ENCODE measurements at places on chromosomes 2 and 18.

- no peak for DNase-seq
Observed at GRCh38 chr2:203914546-203915182, 21.9 kb upstream of the ICOS start.

DNA sequence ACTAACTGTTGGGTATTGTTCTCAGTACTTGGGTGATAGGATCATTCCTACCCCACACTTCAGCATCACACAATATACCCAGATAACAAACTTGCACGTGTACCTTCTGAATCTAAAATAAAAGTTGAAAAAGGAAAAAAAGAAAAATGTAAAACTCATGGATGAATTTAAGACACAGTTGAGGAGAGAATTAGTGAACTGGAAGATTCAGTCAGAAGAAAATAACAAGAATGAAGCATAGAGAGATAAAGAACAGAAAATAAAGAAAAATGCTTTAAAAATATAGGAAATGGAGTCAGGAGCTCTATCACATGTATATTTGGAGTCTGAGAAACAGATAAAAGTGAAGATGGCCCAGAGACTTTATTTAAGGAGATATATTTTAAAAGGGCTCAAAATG, 90.4 kb upstream of the SALL3 start:
- no peak for DNase-seq

DNA sequence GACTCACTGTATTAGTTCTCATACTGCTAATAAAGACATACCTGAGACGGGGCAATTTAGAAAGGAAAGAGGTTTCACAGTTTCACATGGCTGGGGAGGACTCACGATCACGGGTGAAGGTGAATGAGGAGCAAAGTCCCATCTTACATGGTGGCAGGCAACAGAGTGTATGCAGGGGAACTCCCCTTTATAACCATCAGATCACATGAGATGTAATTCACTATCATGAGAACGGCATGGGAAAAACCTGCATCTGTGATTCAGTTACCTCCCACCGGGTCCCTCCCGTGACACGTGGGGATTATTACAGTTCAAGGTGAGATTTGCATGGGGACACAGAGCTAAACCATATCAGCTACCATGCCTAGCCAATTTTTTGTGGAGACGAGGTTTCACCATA, 168.2 kb downstream of the NEDD4L start:
- DNase-seq: no peak

DNA sequence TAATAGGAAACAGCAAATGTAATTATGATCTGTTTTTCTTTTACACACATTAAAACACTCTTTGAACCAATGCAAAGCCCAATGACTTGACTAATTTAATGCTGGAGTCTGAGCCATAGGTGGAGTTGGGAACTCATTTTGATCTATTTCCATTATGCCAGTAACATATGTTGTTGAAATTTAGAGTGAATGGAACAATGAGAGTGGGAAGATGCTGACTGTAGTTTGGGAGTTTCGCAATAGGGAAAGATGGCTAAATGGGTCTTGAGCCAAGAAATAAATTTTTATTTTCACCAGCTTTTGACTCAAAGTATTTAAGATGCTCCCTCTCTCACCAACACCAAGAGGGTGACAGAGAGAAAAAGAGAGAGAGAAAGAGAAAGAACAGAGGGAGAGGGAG, 246.7 kb downstream of the DLGAP1 start:
- DNase-seq: no peak

GRCh38 chr2:136235546-136235945, 117.6 kb upstream of the CXCR4 start:
- no peak for DNase-seq

DNA sequence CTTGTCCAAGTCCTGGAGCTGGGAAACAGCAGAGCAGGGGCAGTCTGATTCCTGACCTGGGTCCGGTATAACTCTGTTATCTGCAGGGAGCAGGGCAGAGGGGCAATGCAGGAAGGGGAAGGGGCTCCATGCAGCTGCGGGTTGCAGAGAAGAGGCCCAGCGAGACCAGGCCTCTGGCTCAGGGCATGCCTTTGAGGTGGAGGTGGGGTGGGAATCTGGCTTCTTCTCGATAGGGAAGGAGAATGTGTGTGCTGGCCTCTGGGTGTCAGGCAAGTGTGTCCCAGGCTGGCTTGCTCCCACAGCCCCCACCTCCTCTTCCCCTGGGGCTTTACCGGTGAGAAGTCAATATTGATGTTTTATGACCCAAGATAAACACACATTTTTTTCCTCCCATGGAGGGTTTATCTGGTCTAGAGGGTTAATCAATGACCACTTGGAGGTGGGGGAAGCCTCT, 187.1 kb upstream of the HAAO start:
- DNase-seq: no peak

DNA sequence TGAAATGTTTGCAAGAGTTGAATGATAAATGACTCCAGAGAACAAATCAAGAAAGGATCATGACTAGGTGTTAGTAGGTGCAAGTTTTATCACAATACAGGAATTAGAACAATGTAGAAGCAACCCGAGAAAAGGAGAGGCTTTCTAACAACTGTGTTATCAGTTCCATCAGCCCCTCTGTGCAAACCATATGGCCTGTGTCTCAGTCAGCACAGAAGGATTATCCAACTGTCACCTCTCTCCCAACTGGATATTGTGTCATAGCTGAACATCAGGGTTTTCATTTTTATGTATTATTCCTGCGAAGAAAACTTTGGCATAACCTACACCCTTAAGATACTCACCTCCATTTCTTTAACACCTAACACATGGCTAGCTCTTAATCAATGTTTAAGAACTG, 321.6 kb upstream of the RND3 start:
- no peak for DNase-seq

DNA sequence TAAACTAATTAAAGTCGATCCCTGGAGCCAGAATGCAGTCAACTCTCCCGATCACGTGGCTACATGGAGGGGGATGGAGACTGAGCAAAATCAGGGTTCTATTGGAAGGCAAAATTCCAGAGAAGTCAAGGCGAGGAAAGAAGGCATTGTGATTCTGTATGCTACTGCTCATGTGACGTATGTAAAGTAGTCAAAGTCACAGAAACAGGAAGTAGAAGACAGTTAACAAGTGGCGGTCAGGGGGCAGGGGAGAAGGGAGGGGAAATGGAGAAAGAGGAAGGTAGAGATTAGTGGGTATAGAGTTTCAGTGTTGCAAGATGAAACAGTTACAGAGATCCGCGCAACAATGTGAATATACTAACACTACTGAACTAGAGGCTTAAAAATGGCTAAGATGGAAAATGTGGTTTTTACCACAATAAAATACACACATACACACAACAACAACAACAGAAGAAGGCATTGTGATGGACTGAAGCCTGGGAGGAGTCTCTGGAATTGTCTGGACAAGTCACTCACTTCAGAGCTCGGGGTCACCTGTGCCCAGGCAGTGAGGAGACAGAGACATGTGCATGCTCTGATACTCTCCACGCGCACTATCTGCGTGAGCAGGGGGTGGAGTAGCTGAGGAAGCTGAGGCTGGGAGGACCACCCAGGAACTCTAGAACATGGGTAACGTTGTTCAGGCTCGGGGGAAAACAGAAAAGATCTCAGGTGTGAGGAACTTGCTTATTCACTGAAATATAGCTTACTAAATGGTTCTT, 89.9 kb upstream of the CDCA7 start:
- peak; percentile 47 for DNase-seq

DNA sequence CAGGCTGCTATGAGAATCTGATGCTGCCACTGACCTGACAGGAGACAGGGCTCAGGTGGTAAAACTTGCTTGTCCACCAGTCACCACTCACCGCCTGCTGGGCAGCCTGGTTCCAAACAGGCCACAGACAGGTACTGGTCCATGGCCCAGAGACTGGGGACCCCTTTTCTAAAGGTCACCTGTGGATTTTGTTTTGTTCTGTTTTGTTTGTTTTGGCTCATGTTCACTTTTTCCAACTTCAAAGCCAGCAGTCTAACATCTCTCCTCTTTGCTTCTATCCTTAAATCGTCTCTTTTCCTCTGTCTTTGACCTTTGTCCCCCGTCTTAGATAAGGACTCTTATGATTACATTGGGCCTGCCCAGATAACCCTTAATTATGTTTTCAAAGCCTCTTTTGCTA, 3.3 kb upstream of the CERKL start:
- no peak for DNase-seq

DNA sequence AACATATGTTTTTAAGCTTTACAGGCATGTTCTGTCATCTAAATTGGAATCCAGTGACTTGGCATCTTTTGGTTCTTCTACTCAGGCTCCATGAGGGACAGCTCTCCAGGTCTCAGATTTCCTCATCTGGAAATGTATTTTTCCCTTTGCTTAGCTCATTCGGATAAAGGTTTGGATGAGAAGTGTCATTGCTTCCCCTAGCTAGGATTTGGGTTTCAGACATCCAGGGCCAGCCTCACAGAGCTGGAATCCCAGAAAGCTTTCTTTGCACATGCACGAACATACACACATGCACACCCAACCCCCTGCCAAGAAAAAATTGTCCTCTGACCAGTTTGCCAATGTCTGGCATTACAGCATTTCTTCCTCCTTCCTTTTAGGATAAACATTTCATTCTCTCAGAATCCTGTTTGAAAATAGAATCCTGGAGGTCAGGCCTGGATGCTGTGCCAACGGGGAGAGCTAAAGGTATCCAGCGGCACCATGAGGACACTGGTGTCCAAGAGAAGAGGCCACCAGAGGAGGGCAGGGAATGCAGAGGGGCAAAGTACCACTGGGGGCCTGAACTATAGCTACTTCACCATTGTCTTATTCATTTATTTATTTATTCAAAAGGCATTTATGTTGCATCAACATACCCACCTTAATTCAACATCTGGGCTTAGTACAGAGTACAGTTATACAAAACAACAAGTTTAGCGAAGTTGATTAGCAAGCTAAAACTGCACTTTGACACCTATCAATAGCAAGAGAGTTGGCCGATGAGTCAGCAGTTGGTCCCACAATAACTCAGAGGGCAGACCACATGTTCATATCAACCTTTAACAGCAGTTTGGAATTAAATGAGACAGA, 97.9 kb upstream of the ATL2 start:
- no peak for DNase-seq

GRCh38 chr2:25042321-25043240, 705 bp downstream of the EFR3B start:
- DNase-seq: peak; percentile 38

DNA sequence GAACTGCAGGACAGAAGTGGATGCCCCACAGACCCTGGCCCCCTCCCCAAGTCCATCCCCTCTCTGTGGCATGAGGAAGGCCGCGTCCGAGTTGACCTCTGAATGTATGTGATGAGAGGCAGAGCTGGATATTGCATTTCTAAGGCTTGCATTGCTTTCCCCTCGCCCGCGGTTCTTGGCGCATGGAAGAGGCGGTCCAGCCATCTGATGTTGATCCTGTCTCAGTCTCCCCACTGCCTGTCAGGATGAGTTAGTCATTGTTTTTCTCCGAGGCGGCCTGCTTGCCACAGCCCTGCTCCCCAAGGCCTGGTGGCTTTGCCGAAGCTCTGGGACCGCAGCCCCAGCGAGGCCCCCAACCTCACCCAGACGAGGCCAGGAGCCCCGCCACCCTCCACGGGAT, 88.6 kb downstream of the SMAD7 start:
- DNase-seq: no peak

- DNase-seq: no peak
Observed at GRCh38 chr18:48149020-48149685, 218.7 kb upstream of the SMAD2 start.

GRCh38 chr2:216632952-216633615, at the start of gene IGFBP2:
Gene IGFBP2, plus strand, starts transcription at chr2:216633420. Its CDS starts 104 bp downstream, at chr2:216633524.
- peak; percentile 87 for DNase-seq
